ENCODE measurements at places on chromosomes 3 and 15.

DNA sequence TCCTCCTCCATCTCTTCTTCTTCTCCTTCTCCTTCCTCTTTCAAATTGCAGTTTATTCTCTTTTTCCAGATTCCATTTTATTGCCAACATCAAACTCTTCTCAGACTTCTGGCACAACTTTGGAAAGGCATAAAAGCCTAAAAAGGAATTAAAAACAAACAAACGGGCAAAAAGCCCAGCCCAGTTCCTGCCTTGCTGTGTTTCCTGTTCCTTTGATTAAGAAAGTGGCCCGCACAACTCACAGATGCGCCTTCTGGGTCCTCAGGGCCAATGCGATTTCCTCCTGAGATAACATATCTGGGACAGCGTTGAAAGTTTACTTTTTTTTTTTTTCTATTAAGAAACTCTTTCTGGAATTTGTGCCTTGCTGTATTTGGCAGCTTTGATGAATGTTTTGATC, 158.7 kb upstream of the UBE3A start:
- DNase-seq: no peak

GRCh38 chr3:150682279-150682678, 21.4 kb downstream of the ERICH6 start:
- no peak for DNase-seq

DNA sequence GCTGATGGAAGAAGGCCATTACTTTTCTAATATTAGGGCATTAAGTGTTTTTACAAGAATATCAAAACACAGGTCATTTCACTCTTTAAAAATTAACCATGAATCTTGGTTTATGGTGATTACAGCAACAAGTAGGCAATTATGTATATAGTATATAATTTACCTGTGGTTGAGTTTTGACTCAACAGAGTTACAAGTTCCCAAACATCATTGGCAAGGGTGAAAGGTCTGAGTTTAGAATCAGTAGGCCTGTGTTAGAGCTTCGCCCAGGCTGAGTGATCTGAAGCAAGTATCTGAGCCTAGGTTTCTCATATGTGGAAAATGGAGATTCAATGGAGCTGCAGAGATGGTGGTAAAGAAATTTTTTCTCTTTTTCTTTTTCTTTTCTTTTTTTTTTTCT, 25.1 kb upstream of the LPP start:
- no peak for DNase-seq

DNA sequence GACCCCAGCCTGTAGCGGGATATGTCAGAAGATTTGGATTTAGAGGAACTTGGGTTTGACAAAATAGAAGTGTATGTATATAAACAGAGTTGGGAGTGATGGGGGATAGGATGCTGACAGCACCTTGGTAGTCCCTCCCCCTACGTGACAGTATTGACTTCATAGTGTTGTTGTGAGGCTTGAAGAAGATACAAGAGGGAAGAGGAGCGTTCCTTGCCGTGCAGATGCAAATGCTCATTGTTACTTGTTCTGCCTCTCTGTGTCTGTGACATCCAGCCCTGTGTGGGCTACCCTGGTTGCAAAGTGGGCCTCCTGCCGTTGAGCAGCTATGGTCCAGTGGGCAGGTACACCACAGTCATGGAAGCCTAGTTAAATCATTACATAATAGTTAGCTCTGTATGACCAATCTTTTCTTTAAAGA, 45.0 kb downstream of the SMAD3 start:
- no peak for DNase-seq

DNA sequence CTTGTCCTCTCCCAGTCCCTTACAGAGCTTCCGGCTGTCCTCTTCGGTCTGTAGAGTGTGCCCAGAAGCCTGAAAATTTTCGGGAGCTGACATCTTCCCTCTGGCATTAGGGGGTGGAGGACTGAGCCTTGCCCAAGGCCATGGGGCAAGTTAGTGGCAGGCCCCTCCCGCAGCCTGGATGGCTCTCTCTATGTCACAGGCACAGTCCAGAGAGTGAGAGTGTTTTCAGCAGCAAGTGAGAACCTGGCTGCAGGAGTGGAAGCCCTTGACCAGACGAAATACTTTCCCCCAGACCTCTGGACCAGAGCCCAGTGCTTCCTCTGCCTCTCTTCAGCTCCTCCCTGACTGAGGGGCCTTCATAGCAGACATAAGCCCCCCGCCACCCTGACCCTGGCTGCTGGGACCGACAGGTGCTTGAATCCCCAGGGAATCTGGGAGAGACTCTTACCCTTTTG, 50.5 kb upstream of the SEC22A start:
- DNase-seq: no peak

- no peak for DNase-seq
Measured at GRCh38 chr3:72300621-72301020, 515.7 kb upstream of the PROK2 start.

GRCh38 chr3:169931747-169932520, 20.6 kb downstream of the SAMD7 start:
- DNase-seq: no peak

DNA sequence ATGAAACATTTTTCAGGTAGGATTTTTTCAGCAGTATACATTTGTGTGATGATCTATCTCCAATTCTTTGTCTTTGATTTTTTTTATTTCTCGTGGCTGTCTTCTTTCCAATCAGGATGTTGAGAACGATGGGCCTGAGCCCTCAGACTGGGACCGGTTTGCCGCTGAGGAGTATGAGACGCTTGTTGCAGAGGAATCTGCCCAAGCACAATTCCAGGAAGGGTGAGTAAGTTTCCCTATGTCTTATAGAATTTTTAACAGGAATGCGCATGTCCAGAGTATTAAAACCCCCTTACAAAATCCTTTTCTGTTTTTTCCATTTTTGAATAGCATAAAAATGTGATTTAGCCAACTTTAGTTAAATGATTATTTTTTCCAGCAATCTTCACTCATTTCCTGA, 90.0 kb downstream of the MSL2 start:
- DNase-seq: no peak

DNA sequence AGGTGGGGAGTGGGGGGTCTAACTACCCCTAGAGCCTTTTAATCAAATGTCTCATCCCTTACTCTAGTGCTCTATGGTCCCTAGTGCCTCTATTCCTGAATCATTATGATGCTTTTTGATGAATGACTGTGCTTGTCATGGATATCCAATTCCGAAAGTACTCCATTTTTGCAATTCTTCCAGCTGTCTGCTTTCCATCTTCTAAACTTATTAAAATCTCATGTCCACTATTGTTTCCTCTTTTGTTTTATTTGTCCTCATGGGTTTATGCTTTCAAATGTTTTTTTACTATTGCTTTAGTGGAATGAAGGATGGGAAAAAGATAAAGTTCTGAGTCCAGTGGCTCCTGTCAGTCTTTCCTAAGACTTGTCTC, 77.2 kb upstream of the KCNMB2 start:
- no peak for DNase-seq

GRCh38 chr3:13951184-13951583, 71.3 kb upstream of the WNT7A start:
- no peak for DNase-seq

DNA sequence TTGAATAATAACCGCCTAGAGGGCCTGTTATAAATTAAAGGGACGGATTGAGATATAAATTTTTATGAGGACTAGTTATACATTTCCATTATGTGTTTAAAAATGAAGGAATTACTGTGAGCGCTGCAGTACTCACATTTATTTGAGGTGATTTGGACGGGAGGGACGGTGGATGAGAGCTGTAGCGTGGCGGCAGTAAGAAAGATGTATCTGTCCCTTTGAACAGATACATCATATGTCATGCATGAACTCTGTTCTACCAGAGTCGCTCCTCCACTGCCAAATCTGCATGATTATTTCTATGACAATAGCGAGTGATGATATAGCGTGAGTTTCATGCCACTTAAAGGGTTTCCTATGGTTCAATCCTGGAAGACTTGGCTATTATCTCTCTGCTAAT, 538.8 kb downstream of the MCTP2 start:
- DNase-seq: no peak

- no peak for DNase-seq
Measured at GRCh38 chr15:28962851-28963710, 77.3 kb downstream of the APBA2 start.

DNA sequence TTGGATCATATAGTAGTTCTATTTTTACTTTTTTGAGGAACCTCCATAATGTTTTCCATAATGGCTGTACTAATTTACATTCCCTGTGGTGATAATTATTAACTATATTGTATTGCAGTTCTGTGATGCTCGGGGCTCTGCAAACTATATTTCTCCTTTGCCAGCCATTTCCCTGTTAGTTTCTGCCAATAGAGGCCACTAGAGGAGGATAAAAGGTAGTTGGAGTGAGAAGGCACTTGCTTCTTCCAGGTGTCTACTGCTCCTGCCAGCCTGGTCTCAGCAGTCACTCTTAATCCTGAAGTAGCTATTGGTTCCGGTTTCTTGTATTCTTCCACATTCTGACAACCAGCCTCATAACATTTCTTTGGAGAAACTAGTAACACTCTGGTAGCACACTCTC, 233.9 kb upstream of the GBE1 start:
- DNase-seq: no peak

DNA sequence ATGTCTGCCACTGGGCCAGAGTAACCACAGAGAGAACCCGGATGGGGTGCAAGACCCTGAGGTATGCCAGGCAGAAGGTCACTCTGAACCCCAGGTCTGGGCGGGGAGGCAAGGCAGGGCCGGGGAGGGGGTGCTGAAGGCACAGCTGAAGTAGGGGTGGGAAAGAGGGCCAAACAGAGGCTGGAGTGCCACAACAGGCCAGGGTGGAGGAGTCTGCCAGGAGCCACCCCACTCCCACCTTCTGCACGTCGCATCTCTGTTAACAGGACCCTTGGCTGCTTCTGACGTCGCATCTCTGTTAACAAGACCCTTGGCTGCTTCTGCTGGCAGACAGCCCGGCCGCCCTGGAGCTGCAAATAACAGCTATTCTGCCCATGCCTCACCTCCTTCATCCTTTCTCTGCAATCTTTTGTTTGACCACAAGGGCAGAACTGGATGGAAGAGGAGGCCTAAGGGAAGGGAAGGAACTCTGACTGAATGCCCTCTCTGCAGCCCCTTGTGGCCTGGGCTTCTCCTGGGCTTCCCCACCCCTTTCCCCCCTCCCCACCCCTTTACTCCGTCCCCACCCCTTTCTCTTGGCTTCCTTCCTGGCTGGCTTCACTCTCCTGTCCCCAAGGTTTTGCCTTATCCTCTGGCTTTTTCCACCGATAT, 20.6 kb upstream of the FBLN2 start:
- no peak for DNase-seq

GRCh38 chr3:194091141-194091540, 44.8 kb upstream of the HES1 start:
- DNase-seq: peak; percentile 12

- no peak for DNase-seq
Measured at GRCh38 chr3:138775254-138775595, 59.5 kb downstream of the PIK3CB start.

- DNase-seq: no peak
Measured at GRCh38 chr15:83654379-83655236, 685 bp downstream of the ADAMTSL3 start.

GRCh38 chr3:4447295-4447999, 19.6 kb downstream of the SUMF1 start:
- DNase-seq: no peak

DNA sequence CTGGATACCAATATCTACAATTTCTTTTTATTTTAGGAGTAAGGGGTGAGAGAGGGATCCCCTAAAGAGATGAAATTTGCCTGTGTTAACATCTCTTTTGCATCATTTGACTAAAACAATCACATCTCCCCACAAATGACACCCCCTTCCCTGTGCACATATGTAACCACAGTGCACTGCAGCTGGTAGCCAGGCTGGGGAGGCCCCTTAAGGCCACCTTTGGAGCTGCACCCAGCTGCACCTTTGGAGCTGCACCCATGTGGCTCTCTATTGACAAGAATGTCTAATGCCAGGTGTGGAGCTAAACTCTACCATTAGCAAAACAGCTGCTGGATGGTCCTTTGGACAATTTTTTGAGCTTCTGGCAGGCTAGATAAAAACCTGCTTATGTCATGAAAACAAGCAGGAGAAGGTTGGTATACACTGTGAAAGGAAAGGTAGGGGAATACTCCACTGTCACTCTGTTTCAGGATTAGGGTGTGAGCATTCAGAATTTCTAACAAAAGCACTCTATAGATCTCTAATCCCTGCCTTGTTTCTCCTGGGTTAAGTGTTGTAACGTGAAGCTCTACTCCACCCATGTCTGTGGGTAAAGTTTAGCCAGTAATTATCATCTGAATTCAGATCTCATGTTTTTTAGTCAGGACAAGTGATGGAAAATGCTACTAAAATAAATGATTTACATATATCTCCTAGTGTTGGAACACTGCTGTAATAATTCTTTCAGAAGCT, 52.1 kb downstream of the TFG start:
- DNase-seq: no peak

DNA sequence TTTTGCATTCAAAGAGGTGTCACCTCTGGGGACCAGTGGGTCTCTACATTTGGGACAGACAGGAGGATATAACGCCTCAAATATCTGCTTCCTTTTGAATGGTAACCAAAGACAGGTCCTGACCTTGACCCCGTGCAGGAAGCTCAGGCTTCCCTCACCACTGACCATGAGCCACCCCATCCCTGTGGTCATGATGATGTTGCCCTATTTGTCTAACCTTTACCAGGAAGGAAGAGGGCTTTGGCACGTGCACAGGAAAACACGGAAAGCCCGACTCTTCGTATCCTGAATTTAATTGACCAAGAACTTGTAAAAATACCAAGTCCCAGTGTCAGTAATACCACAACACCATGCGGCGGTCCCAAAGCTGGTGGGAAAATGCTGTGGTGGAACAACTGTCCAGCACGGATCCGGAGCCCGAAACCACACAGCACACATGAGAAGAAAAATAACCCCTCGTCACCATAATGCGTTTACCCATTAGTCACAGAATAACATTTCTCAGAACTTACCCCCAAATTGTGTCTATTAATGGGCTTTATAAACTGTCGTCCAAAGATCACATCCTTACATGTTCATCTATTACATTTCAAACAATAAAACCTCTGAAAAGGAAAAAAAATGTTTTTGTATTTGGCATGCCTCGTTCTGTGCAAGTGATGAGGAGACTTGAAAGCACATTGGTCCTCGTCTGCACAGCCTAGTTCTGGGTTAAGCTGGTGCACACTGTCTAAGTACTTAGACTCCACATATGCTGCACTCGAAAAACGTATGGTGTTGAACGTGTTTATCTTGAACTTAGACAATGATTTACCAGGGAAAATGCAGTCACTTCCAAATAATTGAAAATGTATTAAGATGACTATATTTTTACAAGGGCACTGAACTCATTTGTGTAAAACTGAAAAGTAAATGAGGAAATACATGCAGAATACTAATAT, 118.9 kb upstream of the IGF1R start:
- no peak for DNase-seq

- no peak for DNase-seq
Measured at GRCh38 chr3:105688821-105689220, 180.0 kb downstream of the CBLB start.

GRCh38 chr3:4963669-4964570, 15.3 kb upstream of the BHLHE40 start:
- DNase-seq: no peak

- no peak for DNase-seq
Measured at GRCh38 chr15:90015294-90015693, 14.2 kb downstream of the ZNF710 start.

DNA sequence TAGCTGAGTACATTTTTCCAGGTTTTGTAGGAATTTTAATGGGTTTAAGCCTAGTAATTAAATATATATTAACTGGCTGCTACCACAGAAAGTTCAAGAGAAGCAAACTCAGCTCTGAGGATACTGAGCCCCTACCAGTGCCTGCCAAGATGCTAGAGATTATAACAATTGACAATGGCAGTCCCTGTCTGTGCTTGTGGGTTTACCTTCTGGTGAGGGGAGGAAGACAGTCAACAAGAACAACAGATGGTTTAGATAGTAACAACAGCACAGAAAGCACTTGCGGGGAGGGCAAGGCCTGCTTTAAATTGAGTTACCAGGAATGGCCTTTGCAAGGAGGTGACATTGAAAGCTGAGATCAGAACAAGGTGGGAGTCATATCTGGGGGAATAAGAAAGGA, 56.6 kb upstream of the ARHGEF3 start:
- DNase-seq: no peak

Data from HS-27A (cell line).